Activated CD4-positive, alpha-beta T cell treated with anti-CD3 and anti-CD28 coated beads, Interleukin-2, amount 10 ng/mL, durations not matched to agents 7 days and 5 days (primary cell): ENCODE measurements at places on chromosomes 2 and 18.
A peak's percentile ranks its signal among the peaks of the same experiment; 100 is the strongest.

GRCh38 chr18:21743166-21743832 is 2.7 kb downstream of the MIB1 start:
- peak; percentile 17 for DNase-seq

- DNase-seq = no peak
These were observed 177.2 kb upstream of the RAB6C start for GRCh38 chr2:129802290-129802689.

DNA sequence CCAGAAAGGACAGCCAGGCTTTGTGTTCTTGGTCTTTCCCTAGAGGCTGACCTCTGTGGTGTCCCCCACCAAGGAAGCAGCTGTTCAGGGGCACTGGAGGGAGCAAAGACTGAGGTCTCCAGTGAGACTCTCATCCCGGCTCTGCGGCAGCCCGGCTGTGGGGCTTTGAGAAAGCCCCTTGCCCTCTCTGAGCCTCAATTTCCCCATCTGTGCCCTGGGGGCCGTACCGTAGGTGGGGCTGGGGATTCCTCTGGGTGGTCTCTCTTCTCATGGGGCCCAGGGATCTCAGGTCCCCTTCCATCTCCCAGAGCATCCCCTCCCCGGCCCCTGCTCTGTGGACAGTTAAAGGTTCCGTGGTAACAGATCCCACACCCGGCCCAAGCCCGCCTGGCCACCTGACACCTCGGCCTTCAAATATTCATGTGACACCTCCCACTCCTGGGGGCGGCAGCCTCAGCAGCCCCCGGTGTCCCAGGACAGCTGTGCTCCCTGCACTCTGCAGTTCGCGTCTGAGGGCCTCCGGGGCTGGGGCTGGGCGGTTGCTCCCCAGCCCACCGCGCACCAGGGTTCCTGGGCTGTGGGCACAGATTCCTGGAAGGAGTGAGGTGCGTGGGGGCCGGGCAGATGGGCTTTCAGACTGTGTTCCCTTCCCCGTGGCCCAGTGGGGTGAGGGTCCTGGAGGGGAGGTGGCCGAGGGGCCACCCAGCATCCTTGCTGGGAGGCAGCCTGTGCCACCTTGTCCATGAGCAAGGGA is 15.1 kb upstream of the KLHL30 start:
- no peak for DNase-seq

- DNase-seq = no peak
These were observed 12.6 kb downstream of the ERMN start for GRCh38 chr2:157312866-157313486.

DNA sequence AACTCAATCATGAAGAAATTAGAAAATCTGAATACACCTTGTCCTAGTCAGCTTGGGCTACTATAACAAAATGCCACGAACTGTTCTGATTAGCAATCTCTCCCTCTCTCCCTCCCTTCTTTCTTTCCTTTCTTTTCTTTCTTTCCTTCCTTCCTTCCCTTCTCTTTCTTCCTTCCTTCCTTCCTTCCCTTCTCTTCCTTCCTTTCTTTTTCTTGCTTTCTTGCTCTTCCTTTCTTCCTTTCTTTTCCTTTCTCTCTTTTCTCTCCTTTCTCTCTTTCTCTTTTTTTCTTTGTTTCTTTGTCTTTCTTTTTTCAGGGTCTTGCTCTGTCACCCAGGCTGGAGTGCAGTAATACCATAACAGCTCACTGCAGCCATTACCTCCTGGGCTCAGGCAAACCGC is 23.6 kb upstream of the EMILIN2 start:
- no peak for DNase-seq

DNA sequence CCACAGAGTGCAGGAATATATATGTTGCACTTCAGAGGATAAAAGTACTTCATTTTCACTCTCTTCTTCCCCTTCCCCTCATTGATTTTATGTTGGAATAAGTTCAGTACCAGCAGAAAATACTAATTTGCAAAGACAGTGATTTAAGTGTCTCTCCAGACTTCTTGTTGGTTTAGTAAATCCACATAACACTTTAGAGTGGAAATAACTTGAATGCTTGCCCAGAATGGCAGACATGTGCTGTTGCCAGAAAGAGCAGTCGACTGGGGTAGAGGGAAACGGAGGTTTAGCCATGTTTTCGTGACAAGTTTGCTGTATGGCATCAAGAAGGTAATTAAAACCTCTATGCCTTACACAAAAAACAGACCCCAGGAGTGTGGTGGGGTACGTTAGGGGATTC is 246.0 kb upstream of the CXCR4 start:
- DNase-seq = no peak
